ENCODE measurements at places on chromosomes 5 and 9.

GRCh38 chr5:17235731-17236330 is 18.4 kb downstream of the BASP1 start:
- no peak for DNase-seq

DNA sequence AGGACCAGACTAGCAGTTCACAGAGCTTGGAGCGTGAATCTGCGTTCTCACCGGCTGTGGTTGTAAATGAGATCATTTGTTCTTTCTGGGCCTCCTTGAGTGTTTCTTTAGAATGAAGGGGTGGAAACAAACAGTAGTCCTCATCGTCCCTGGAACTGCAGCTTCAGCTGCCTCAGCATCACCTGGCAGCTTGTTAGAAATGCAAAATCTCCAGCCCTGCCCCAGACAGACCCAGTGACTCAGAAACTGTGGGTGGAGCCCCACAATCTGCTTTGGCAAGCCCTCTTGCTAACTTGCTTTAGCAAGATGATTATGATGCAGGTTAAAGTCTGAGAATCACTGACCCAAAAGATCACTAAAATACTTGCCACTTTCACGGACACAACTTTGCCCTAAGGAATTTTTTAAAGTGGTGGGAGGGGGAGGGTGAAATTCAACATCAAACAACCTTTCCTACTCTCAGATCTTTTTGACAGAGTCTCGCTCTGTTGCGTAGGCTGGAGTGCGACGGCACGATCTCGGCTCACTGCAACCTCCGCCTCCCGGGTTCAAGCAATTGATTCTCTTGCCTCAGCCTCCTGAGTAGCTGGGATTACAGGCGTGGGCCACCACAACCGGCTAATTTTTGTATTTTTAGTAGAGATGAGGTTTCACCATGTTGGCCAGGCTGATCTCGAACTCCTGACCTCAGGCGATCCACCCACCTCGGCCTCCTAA is 86.0 kb downstream of the BRINP1 start:
- DNase-seq: no peak

DNA sequence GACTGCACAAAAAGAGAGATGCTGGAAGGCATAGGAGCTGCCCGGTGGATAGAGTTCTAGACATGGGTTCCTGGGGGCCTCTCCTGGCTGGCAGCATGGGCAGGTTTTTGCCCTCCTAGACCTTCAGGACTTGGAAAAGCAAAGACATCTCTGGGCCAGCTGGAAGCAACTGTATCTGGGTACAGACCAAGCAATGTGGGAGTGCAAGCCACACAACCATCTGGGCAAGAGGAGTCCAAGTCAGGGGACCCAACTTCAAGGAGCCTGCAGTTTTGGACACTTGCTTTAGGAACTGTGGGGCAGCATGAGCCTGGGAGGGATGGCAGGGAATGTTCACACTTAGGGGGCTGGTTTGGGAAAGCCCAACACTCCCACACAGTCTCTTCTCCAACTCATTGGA is 323.3 kb downstream of the GADD45G start:
- DNase-seq: no peak

DNA sequence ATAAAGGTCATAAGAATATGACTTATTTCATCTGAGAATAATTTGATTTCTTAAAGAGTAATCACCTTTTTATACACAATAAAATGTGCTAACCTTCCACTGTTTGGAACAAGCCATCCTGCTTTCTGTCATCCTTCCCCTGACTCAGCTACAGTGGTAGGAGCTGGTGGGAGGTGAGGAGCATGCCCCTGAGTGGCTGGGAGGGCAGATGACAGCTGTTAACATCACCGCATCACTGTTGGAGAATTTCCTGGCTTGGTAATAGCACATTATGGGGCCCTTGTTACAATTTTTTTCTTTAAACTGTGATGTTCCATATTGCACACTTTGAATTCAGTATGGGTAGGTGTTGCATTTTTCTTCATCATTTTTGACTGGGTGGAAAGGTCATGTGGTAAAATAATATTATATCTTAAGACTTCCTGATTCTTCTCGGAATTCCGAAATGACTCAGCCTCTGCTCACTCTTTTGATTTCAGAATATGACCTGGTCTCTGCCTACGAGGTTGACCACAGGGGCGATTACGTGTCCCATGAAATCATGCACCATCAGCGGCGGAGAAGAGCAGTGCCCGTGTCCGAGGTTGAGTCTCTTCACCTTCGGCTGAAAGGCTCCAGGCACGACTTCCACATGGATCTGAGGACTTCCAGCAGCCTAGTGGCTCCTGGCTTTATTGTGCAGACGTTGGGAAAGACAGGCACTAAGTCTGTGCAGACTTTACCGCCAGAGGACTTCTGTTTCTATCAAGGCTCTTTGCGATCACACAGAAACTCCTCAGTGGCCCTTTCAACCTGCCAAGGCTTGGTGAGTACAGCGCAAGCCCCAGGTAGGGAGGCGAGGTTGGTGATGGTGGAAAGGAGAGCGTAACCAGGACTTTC is 5.8 kb downstream of the ADAMTS16 start:
- no peak for DNase-seq

GRCh38 chr9:32879335-32879734 is 96.0 kb downstream of the TMEM215 start:
- DNase-seq: no peak

DNA sequence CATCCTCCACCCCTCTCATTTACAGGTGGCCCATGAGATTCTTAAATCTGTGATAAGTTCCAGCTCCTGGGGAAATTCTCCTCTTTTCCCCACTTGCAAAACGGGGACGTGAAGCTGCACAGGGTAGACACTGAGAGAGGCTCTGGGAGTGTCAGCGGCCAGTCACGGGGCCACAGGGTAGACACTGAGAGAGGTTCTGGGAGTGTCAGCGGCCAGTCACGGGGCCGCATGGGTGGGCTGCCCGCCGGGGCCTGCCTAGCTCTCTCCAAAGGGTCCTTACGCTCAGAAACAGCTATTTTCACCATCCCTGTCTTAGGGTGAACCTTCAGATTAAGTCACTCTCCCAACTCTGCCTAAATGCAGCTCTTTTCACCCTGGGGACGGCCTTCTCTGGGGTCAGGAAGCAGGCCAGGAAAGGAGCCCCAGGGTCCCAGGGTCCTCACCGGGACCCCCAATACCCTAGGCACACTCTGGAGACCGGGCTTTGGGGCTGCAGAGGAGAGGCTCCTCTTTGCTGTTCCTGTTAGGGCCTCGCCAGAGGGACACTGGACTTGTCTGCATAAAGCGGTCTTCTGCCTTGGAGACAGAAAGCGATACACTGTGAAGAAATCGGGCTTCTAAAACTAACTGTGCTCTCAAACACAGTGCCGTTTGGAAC is 1.5 kb downstream of the FAM78A start:
- DNase-seq: peak; percentile 78

GRCh38 chr5:17951392-17952169 is 317.3 kb downstream of the TAF11L14 start:
- DNase-seq: no peak

DNA sequence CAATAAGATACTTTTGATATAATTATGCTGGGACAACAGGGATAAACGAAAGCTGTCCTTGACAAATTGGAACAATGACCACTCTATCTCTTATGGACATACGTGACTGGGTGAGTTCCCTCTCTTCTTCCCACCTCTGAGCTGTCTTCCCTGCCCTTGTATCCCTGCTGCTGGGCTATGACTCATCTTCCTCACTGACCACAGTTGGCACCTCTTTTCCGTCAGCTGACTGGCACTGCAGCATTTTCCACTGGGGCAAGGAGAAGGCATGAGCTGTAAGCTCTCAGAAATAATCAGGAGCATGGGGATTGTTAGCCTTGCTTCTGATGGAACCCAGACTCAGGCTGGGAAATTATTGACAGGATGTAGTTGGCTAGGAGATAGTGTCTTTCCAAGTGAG is 48.7 kb downstream of the PCSK1 start:
- no peak for DNase-seq

DNA sequence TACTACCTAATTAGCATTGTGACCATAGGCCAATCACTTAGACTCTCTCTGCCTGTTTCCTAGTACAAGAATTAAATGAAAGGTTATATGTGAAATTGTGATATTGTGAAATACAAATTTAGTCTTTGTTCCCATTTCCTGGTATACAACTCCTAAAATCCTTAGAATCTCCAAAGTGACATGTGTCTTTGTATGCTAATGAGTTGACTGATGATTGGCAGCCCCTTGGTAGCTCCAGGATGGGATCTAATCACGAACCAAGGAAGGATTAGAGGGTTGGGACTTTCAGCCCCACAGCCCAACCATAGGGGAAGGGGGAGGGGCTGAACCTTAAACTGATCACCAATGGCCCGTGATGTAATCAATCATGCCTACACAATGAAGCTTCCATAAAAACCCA is 31.6 kb downstream of the ATP6V0E1 start:
- DNase-seq: peak; percentile 37

- DNase-seq: no peak
These were observed 305.7 kb upstream of the TNC start for GRCh38 chr9:115423646-115424045.

- peak; percentile 21 for DNase-seq
These were observed 3.1 kb downstream of the SMARCA2 start for GRCh38 chr9:2018162-2018643.

GRCh38 chr5:151348789-151349188 is 1.4 kb upstream of the SLC36A2 start:
- DNase-seq: no peak

DNA sequence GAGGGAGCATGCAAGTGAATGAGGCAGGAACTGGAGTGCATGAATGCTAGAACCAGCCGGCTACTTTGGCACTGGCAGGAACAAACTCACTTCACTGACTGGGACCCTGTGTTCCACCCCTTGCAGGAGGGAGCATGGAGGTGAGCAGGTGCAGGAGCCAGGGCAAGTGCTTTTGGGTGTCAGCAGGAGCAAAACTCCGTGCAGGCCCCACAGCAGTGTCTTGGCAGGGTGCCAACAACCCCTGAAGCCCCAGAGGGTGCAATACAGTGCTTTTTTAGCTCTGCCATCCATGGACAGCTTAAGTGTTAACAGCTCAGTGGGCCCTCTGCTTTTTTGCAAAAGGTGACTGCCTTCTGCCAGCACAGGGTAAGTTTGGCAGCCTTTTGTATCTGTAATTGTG is 245.8 kb upstream of the PCSK5 start:
- DNase-seq: no peak

DNA sequence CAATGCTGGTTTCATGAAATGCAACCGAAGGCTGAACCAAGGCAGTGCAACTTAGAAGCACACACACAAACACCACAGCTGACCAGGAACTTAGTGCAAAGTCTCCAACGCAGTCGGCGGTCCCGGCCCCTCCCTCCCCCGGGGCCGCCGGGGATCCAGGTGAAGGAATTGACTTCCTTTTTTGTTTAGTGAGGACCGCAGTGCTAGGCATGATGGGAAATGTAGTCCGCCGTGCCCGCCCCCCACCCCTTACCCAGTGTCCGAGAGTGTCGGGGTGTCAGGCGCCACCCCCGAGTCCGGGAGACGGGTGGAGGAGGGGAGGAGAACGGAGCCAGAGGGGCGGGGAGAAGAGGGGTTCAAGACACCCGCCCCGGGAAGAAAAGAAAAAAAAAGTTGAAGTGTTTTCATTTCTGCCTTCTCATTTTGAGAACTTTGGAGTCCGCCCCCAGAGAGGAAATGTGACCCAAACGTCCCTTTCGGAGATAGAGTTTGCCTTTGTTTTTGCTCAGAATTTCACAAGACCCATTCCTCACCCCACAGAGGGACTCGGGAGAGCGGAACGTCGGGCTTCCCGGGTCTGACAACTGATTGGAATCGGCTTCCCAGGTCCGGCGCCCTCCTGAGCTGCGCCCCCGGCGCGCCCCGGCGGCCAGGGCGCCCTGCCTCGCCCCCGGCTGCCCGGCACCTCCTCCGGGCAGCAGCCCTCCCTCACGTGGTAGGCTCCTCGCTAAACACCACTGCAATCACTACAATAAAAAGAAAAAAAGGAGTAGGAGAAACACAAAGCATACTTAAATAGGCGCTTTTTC is 2.0 kb downstream of the IER5L start:
- peak; percentile 95 for DNase-seq

DNA sequence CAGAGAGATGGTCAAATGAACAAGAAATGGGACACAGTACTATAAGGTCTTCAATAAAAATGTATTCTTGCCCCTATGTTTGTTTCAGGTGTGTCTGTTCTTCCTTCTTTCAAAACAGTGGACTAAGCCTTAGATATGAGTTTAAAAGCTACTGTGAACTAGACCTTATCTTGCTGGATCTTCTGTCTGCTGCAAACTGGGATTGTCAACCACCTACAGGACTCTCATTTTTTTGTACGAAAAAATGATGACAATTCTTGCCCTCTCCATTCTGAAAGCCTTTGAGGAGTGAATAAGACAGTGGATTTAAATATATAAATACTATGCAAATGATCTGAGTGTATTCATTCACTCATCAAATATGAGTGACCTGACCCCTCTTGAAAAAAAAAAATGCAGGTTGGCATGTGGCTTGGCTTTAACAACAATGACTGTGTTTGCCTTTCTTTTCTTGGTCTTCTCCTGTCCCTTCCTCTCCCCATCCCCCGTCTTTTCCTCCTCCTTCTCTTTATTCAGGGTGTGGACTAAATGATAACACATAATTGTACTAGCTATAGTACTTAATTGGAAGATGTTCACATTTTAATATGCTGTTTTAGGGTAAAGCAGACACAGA is 235.5 kb upstream of the TRIM32 start:
- no peak for DNase-seq

DNA sequence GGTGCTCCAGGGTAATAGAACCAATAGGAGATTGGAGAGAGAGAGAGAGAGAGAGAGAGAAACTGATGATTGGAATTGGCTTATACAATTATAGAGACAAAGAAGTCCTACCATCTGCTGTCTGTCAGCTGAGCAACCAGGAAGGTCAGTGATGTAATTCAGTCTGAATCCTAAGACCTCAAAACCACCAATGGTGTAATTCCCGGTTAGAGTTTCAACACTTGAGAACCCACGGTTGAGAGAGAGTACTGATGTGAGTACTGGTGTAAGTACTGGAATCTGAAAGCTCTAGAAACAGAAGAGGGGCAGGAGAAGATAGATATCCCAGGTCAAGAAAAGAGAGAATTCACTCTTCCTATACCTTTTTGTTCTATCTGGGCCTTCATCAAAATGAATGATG is 775.8 kb downstream of the EFNA5 start:
- peak; percentile 98 for DNase-seq

DNA sequence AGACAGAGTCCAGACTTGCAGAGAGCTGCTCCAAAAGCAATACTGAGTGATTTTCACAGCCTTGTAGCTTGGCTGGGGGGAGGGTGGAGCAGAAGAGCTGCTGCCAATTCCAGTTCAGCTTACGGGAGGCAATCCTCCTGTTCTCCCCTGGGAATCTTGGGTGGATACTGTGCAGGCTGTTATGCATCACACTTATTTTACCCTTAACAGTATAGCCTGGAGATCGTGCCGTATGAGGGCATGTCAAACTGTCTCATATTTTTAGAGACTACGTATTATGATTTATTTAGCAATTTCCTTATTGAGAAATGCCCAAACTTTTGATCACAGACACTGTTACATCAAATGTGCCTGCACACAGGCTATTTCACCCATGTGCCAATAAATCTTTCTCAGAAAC is 85.2 kb downstream of the BASP1 start:
- peak; percentile 51 for DNase-seq

DNA sequence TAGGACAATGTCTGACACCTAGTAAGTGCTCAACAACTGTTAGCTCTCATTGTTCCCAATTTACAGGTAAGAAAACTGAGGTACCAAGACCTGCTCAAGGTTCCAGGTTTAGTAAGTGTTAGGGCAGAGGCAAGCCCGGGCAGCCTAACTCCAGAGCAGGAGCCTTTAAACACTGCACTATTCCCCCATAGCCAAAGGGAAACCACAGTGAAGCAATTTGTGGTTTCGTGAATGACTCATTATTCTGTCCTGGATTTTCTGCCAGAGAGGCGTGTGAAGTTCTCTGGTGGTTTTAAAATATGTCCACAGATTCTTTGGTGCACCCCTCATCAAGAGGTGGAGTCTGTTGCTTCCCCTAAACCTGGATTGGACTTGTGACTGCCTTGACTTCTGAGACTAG is 1.0 kb upstream of the MCC start:
- peak; percentile 80 for DNase-seq

GRCh38 chr5:15737036-15737821 is 237.2 kb downstream of the FBXL7 start:
- DNase-seq: no peak
